Stimulated activated CD4-positive, alpha-beta T cell treated with anti-CD3 and anti-CD28 coated beads, Interleukin-15, amount 100 ng/mL, for 24 hours (primary cell): ENCODE measurements at places on chromosomes 2 and 18.

GRCh38 chr2:120659275-120659977, 76.2 kb upstream of the GLI2 start:
- DNase-seq, result no peak

DNA sequence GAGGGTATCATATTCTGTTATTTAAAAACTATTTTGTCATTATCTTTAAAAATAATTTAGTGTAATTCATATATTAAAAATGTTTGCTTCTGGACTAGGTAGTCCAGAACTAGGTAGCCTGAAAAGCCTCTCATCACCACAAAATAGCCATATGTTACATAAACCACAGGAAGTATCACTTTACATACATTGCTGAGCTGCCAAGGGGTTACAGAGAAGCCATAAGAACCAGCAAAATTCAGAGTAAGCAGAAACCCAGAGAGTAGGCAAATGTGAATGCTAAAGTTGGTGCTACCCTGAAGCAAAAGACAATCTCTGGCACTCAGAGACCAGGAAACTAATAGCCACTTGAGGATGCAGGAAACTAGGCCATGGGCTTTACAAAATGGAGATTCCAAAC, 60.9 kb downstream of the LOXHD1 start:
- no peak for DNase-seq

- DNase-seq, result no peak
Measured at GRCh38 chr18:33755931-33756560, 178.0 kb downstream of the ASXL3 start.

- DNase-seq, result no peak
Measured at GRCh38 chr18:58928386-58928785, 63.7 kb downstream of the ZNF532 start.

GRCh38 chr2:238868616-238869292, 20.9 kb downstream of the TWIST2 start:
- DNase-seq, result no peak

DNA sequence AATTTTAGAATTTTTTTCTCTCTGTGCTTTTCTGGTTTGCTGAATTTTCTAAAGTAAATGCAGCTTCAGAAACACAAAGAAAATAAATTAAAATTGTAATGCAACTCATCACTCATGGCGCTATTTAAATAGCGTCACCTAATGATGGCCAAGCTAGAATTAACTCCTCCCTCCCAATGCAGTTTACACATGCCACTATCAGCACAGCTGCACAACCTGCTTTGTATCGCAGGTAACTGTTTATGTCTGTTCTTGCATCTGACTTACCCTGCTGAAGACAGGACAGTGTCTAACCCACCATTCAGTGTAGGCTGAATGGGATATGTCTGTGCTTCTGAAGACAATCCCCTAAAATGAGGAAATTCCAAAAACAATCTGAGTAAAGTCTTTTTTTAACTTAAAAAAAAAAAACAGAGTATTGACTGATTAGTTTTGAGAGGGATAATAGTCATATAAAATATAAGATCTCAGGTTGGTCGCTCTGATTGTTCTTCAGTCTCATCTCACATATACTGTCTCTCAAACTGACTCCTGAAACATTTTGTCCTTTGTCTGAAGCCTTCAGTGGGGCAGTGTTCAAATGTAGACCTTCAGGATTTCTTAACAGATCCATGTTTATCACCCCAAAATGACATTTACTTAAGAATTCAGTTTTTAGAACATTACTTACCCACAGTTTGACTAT, 271.4 kb downstream of the ZEB2 start:
- DNase-seq, result no peak

GRCh38 chr2:62999905-63000304, 50.7 kb upstream of the OTX1 start:
- DNase-seq, result no peak
